ENCODE measurements at places on chromosomes 7 and 10. TPM values are rescaled to one million over a fixed set of nuclear protein-coding genes. Genes with fewer than 3 reads are reported as not detected.

The LIPM gene
- polyA plus RNA-seq: not detected

The PPP1R3A gene
- not detected for polyA plus RNA-seq

The STAG3 gene
- polyA plus RNA-seq: 3.4 TPM

The CRYGN gene
- not detected for polyA plus RNA-seq

The IDI2 gene
- not detected for polyA plus RNA-seq

The PRPS1L1 gene
- polyA plus RNA-seq: not detected

The GNG11 gene
- 45.0 TPM for polyA plus RNA-seq

GRCh38 chr7:4479367-4480039 lies 202.6 kb upstream of the FOXK1 start:
- peak; percentile 62 for DNase-seq

DNA sequence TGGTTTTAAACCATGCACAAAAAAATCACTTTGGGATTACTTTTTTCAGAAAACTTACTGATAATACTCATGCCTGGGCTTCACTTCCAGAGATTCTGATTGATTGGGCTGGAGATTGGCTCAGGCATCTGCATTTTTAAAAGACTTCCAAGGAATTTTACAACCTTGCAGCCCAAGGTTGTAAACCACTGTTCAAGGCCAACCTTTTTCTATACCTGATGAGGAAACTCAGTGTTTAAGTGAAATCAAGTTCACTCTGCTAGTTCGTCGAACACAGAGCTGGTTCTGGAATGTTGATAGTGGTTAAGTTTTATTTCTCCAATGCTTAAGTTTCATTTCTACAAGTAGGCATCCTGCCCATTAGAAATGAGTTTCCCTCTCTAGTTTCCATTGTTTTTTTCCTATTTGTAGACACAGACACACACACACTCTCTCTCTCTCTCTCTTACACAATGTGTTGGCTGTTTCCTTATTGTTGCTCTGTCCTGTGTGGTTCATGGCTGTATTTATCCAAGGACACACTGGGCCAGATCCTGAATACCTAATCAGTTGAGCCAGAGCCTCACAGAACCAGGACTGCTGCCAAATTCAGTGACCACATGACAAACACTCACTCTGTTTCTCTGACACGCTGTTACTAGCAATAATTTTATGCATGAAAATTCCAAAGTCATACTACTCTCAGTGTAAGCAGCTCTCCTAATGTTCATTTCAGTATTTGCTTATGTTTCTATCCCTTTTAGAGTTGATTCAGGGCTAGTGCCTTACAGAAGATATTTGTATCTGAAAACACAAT lies 3.7 kb upstream of the IFIT1B start:
- DNase-seq: peak; percentile 87

DNA sequence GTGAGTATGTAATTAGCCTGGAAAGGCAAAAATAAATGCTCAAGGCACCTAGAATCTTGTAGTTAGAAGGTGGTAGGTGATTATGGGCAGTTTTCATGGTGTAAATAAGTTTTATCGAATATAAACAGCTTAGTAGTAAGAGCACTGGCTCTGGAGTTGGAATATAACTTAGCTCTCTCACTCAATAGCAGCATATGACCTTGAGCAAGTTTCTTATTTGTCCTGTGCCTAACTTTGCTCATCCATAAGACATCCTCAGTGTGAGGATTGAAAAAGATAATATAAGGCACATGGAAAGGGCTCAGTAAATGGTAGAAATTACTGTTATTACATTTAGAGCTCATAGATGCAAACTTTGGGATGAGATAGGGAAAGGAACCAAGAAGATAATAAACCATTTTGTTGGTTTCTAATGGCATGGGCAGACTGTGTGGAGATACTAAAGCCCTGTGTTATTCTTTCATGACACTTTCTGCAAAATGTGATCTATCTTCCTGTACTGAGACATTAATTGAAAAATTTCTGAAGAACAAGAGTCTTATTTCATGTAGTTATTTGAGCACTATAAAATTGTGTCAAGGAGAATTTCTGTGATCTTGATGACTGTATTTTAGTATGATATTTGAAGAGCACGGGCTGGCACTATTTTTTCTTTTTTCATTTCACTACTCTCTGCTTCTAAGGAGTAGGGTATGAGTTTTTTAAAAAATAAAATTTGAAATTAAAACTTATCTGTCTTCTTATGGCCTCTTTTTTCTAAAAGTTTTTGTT lies 3.1 kb downstream of the SLK start:
- no peak for DNase-seq

DNA sequence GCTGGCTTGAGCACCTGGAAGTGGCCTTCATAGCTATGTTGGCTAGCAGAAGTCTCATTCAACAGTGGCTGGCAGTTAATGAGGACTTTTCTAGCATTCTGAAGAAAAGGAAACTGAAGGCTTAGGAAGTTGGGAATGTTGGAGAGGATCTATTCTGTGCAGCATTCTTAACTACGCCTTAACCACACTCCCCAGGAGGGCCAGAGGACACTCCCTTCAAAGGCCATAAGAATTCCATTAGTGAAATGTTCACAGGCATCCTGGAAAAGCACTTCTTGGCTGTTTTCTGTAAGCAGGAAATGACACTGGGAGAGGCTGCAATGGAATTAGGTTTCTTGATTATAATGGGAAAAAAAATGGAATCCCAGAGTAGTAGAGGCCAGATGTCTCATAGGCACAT lies 188.9 kb downstream of the ARHGAP12 start:
- DNase-seq: no peak

DNA sequence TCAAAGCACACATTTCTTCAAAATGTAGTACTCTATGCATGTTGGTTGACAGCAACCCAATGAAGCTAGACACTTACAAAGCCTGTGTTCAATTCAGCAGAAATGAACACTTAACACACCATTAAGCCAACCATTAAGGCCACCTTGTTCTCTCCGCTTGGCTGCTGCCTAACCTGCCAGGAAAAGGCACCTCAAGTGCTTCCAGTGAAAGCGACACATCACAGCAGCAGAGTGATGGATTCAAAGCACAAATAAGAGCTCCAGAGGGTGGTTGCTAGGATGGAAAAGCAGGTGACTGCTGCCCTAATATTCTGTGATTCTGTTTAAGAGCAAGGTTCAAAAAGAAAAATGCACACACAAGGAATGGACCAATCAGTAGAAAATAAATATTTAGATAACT lies 81.5 kb upstream of the GNAI1 start:
- DNase-seq: peak; percentile 69

GRCh38 chr7:43725251-43725650 lies 4.1 kb downstream of the COA1 start:
- no peak for DNase-seq

- no peak for DNase-seq
Measured at GRCh38 chr10:128475686-128476367, 349.6 kb upstream of the MKI67 start.

GRCh38 chr10:98478430-98479222 lies 31.9 kb upstream of the HPS1 start:
- DNase-seq: no peak

DNA sequence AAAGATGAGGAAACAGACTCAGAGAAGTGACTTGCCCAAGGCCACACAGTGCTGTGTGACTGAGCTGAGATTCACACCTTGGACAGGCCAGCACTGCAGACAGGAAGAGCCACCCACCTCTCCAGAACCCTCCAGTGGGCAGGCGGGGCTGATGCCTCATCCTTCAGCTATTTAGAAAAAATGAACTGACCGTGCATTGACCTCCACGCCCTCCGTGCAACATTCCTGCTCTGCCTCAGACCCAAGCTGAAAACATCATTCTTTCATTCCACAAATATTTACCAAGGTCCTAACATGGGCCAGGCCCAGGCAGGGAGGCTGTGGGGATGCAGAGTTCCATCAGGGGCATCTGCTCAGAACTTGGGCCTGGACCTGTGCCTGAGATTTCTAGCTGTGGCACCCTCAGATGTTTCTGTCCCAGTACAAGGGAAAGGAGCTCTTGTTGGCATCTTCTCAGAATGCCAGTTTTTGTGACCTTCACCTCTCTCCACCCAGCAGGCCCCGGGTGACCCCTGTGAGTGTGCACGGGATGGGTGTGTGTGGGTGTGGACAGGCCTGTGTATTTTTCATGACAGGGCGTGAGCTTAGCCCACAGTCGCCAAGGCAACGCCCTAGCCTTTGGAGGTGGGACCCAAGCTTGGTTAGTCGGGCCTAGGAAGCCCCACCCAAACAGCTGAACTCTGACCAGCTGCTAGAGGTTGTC lies 6.5 kb downstream of the VSIR start:
- peak; percentile 49 for DNase-seq

DNA sequence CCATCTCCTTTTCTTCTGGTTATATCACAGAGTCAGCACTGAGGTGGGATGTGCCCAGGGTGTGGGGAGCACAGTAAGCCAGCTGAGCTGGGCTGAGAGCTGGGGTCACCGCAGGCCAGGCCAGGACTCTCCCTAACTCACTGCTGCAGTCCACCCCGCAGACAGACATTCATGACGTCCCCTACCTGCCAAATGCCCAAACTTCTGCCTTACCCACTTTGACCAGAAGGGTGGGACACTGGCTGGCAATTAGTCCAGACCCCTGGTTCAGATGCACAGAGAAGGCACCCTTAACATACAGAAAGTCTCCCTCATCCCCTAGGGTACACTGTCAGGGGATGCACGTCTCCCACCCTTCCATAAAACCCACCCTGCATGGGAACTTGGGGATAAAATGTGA lies 2.1 kb downstream of the DRGX start:
- DNase-seq: no peak

GRCh38 chr10:36591436-36591835 lies 534.0 kb upstream of the ANKRD30A start:
- no peak for DNase-seq

- DNase-seq: no peak
Measured at GRCh38 chr10:124022066-124022465, 71.3 kb downstream of the CHST15 start.

GRCh38 chr10:12579954-12580858 lies 230.9 kb downstream of the CAMK1D start:
- DNase-seq: peak; percentile 66

GRCh38 chr10:78817361-78817760 lies 251.4 kb upstream of the ZMIZ1 start:
- no peak for DNase-seq

DNA sequence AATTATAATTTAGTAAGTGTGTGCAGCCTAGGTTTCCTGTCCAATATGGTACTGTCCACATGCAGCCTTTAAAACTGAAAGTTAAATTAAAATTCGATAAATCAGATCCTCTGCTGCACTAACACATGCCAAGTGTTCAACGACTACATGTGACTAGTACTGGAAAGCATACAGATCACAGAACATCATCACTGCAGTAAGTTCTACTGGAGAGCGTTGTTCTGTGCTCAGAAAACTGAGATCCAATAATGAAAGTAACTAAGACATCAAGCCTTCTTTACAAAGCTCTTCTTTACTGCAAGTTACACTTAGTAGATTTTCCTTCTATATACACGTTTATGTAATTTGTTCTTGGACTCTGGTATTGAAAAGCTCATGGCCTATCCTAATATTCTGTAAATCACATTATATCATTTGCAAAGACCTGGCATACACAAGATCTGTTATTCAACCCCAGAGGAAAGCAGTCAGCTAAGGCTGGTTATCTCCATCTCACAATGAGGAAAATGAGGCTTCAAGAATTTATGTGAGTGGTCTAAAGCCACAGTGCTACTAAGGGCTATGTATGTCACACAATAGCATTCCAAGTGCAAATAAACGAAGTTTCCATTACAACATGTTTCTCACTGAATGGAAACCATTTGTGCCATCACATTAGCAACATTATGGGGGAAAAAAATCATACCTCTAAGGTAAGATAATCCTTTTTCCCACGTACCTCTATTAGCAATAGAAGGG lies 77.6 kb downstream of the VPS41 start:
- DNase-seq: no peak

- DNase-seq: no peak
Measured at GRCh38 chr7:41277561-41277960, 425.3 kb downstream of the INHBA start.

DNA sequence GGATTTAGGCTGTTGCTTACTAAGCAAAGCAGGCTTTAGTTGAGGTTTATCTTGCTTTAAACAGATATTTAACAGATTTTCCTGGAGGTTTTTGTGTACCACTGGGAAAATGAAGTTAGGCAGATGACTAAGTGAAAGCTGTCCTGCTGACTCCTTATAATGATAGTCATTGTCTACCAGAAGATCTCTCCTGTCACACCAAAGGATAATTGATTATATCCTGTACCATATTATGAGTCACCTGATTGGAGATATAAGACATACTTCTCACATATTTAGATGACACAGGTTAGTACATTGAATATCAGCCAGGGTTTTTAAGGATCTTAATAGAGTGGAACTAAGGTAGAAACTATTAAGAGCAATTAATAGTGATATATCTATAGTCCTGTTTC lies 68.4 kb downstream of the PTEN start:
- no peak for DNase-seq

GRCh38 chr7:176381-176780 lies 16.0 kb upstream of the FAM20C start:
- no peak for DNase-seq
